ENCODE measurements at places on chromosomes 16 and 17. TPM values are rescaled to one million over a fixed set of nuclear protein-coding genes. Genes with fewer than 3 reads are reported as not detected.
A peak's percentile ranks its signal among the peaks of the same experiment; 100 is the strongest.

DNA sequence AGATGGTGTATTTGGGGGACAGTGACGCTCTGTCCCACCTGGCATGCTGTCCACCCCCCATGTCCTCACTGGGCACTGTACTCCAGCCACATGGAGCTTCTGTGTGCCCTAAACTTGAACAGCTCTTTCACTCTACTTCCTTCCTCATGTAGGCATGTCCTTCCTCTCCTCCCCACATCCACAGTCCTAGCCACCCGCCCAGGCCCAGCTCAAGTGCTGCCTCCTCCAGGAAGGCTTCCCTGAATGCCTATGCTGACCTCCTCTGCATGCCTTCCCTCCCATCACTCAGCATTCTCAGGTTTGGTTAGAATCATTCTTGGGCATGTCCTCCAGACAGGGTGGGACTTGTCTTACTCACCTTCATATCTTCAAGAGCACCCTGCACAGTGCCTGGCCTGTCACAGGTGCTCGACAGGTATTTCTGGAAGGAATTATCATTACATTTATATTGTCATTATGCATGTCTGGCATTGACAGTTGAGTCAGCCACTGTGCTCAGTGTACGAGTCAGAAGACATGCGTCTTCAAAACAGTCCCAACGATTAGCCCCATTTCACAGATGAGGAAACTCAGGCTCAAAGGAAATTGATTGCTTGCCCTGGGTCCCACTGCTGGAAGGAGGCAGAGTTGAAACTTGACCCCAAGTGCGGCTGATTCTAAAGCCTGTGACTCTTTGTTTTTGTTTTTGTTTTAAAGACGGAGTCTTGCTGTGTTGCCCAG, 42.1 kb upstream of the TOB1 start:
- H3K27ac ChIP-seq = peak overlapping the region; percentile 72
- DNase-seq = no peak
- H3K4me3 ChIP-seq = no peak overlapping the region
- no peaks in the 10 kb centered on the region for H3K27me3 ChIP-seq

GRCh38 chr17:21357281-21357680, 18.9 kb upstream of the KCNJ12 start:
- no peaks in the 10 kb centered on the region for H3K27me3 ChIP-seq
- DNase-seq = no peak
- no peak overlapping the region for H3K27ac ChIP-seq
- no peak overlapping the region for H3K4me3 ChIP-seq
- no peaks in the 10 kb centered on the region for H3K36me3 ChIP-seq

- H3K27me3 ChIP-seq = no peaks in the 10 kb centered on the region
- no peak for DNase-seq
- no peak overlapping the region for H3K27ac ChIP-seq
These were observed 236.0 kb downstream of the IRF8 start for GRCh38 chr16:86134802-86135461.

DNA sequence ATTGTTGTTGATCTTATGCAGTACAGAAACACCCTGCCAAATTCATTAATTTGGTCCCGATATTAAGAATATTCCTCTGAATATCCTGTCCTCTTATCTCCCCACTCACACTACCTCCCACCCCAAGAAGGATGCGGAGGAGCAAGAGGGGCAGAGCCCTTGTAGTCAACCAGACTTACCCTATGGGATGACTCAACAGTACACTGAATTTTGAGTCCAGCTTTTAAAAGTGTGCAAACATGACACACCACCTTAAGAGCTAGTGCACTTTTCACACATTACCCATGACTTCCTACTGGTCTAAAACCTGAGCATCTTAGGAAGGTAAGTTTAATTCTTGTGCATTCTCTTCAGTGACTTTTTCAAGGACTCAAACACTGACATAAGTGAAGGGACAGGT, 9.5 kb downstream of the USP22 start:
- peaks cover 96% of the 10 kb centered on the region for H3K4me1 ChIP-seq
- peak overlapping the region; percentile 100 for H3K27ac ChIP-seq

- no peaks in the 10 kb centered on the region for H3K27me3 ChIP-seq
- no peak overlapping the region for H3K4me3 ChIP-seq
- H3K4me1 ChIP-seq = peaks cover 15% of the 10 kb centered on the region
- H3K27ac ChIP-seq = no peak overlapping the region
- H3K36me3 ChIP-seq = peaks cover 5% of the 10 kb centered on the region
These were observed 13.4 kb downstream of the MSI2 start for GRCh38 chr17:57269598-57270255.

Gene ABCC12
- not detected for total RNA-seq

Gene PHOSPHO1
- total RNA-seq = 1.2 TPM

- no peaks in the 10 kb centered on the region for H3K4me1 ChIP-seq
- H3K27ac ChIP-seq = no peak overlapping the region
- H3K36me3 ChIP-seq = peaks cover 87% of the 10 kb centered on the region
- H3K4me3 ChIP-seq = no peak overlapping the region
- no peaks in the 10 kb centered on the region for H3K27me3 ChIP-seq
These were observed 60.5 kb downstream of the AMFR start for GRCh38 chr16:56364865-56365264.

DNA sequence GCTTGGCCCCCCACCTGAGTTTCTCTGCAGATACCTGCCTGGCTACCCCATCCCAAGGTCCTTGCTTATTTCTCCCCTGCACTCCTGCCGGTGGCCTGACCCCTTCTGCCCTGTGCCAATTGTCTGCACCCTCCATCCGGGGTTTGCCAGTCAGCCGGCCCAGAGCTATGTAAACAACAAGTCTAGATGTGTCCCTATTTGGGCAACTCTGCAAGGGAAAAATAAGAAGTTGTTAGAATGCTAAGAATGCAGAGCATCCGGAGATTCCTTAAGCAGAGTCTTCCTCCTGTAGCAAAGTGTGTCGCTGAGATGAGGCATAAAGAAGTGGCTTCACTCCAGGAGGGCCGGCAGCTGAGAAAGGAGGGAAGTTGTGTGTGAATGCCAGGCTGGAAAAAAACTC, 46.6 kb downstream of the RGS9 start:
- no peaks in the 10 kb centered on the region for H3K36me3 ChIP-seq
- DNase-seq = no peak
- peaks cover 37% of the 10 kb centered on the region for H3K4me1 ChIP-seq
- H3K27me3 ChIP-seq = no peaks in the 10 kb centered on the region

DNA sequence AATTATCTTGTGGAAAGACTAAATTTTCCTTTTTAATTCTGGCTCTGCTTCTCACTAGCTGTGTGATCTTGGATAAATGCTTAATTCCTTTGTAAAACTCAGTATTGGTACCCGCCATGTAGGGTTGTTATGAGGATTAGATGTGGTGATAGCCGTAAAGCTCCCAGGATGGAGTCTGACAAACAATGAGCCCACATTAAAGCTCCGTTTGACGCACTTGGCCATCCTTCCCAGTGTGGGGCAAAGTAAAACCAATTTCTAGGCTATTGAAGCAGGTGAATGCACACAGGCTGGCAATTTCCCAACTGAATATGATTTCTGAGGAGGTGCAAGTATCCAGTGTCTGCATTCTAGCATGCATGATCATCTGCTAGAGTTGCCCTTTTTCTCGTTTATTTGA, 123.6 kb downstream of the MRTFB start:
- H3K27ac ChIP-seq = no peak overlapping the region
- no peak overlapping the region for H3K4me3 ChIP-seq

DNA sequence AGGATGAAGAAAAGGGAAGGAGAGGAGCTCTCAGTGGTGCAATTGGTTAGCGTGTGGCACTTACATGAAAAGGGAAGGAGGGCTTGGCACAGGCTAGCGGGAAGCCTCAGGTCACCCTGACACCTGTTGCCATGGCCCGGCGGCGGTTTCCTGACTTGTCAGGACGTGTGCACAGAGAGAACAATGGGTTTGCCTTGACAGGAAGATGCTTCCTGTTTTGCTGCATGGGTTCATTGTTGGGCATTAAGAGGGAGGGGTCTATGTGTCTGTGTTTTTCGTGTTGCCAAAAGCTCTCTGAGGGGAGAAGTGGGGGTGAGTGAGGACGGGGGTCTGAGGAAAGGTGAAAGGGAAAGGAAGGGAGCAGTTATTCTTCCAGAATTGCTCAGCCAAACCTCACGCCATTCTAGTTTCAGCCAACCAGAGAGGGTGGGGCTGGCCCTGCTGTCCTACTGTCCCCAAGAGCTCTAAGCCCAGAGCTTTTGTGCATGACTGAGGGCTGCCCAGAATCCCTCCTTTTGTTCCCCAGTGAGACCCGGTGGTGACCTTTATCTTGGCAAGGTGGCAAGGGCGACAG, 17.1 kb upstream of the CCR7 start:
- H3K27me3 ChIP-seq = no peaks in the 10 kb centered on the region
- no peak overlapping the region for H3K4me3 ChIP-seq
- no peaks in the 10 kb centered on the region for H3K36me3 ChIP-seq

DNA sequence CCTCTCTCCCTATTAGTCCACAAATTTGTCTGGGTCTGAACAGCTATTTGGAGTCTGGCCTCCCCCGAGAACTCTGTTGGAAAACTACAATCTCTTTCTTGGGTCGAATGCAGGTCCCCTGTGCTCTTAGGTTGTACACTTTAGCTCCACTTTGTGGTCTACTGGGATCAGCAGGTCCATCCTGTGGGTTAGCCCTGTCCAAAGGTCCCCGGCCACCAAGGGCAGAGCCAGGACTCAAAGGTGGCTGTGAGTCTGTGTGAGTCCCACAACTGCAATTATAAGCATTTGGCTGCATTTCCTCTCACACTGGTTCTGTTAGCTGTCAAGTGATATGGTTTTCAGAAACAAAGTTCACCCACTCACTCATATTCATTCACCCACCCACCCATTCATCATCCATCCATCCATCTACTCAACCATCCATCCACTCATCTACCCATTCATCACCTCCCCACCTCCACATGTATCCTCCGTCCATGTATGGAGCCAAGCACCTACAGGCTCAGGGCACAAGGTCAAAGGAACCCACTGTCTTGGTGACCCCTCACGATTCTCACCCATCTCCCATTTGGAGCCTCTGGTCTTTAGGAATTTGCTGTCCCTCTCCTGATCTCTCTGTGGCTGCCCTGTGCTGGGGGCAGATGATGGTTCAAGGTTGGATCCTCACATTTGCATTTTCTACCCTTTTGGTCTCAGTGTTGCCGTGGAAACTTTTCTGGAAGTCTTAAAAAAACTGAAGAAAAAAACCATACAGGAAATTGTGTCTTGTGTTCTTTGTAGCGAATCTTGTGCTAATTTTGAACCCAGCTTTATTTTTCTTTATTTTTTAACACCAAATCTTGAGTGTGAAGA, 45.8 kb downstream of the IRF8 start:
- no peaks in the 10 kb centered on the region for H3K36me3 ChIP-seq
- no peak for DNase-seq
- no peaks in the 10 kb centered on the region for H3K4me1 ChIP-seq
- no peak overlapping the region for H3K27ac ChIP-seq

- H3K4me1 ChIP-seq = peaks cover 11% of the 10 kb centered on the region
- peaks cover 5% of the 10 kb centered on the region for H3K27me3 ChIP-seq
- H3K4me3 ChIP-seq = no peak overlapping the region
- H3K27ac ChIP-seq = no peak overlapping the region
- DNase-seq = no peak
These were observed 455.8 kb upstream of the MAF start for GRCh38 chr16:80056324-80056723.

DNA sequence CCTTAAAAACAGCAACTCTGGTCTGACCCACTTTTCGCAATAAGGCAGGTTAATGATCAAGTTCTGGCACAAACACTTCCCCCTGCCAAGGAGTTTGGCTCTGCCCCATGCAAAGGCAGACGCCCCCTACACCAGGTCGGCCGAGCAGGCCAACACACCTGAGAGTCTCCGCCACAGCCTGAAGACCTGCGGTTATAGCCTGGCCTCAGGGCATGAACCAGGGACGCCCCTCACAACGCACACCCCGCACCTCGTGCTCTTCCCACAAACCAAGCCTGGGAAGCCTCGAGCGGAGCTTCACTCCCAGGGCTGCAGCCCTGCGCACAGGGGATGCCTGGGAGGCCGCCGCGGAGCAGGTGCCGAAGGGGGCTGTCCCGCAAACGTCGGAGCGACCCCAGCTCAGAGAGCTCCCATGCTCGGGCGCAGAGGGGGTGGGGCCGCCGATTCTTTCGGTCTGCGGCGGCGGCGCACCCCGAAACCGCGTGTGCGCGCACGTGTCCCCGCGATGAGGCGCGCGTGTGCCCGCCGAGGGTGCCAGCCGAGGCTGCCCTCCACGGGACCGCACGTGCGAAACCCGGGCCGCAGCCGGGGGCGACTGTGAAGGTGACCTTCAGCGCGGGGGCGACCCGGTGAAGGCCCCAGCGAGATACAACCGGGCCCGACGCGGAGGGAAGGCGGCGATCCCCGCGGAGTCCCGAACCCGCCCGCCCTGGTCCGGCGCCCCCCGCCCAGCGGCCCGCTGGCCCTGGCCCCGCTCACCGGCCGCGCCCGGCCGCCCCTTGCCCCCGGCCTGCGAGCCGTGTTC, 559 bp downstream of the CLUH start:
- H3K4me3 ChIP-seq = peak overlapping the region; percentile 95
- H3K4me1 ChIP-seq = peaks cover 79% of the 10 kb centered on the region
- H3K27me3 ChIP-seq = no peaks in the 10 kb centered on the region
- H3K36me3 ChIP-seq = no peaks in the 10 kb centered on the region
- peak overlapping the region; percentile 83 for H3K27ac ChIP-seq

GRCh38 chr16:27489421-27489820, 60.3 kb downstream of the GTF3C1 start:
- H3K27me3 ChIP-seq = no peaks in the 10 kb centered on the region
- H3K4me1 ChIP-seq = no peaks in the 10 kb centered on the region
- no peak overlapping the region for H3K4me3 ChIP-seq
- DNase-seq = no peak

Gene FOXC2
- 0.71 TPM for total RNA-seq

Gene G6PC1
- total RNA-seq = not detected

- no peaks in the 10 kb centered on the region for H3K4me1 ChIP-seq
- no peaks in the 10 kb centered on the region for H3K27me3 ChIP-seq
- DNase-seq = no peak
- H3K36me3 ChIP-seq = no peaks in the 10 kb centered on the region
- no peak overlapping the region for H3K4me3 ChIP-seq
These were observed 44.0 kb downstream of the MYH3 start for GRCh38 chr17:10612957-10613744.

GRCh38 chr17:64007838-64008282, 9.7 kb downstream of the PRR29 start:
- no peak for DNase-seq
- peaks cover 38% of the 10 kb centered on the region for H3K4me1 ChIP-seq
- no peak overlapping the region for H3K4me3 ChIP-seq
- H3K27me3 ChIP-seq = no peaks in the 10 kb centered on the region

Gene EVPLL
- total RNA-seq = not detected

Gene GPR179
- not detected for total RNA-seq

- H3K4me3 ChIP-seq = no peak overlapping the region
- H3K36me3 ChIP-seq = no peaks in the 10 kb centered on the region
- no peak overlapping the region for H3K27ac ChIP-seq
- DNase-seq = no peak
- no peaks in the 10 kb centered on the region for H3K4me1 ChIP-seq
These were observed 196.0 kb upstream of the PSMD7 start for GRCh38 chr16:74100395-74101326.

- H3K4me1 ChIP-seq = peaks cover 11% of the 10 kb centered on the region
- peaks cover 2% of the 10 kb centered on the region for H3K36me3 ChIP-seq
- H3K27ac ChIP-seq = no peak overlapping the region
- no peak overlapping the region for H3K4me3 ChIP-seq
- DNase-seq = no peak
- H3K27me3 ChIP-seq = no peaks in the 10 kb centered on the region
These were observed 11.0 kb downstream of the NPTX1 start for GRCh38 chr17:80465327-80465974.
